ENCODE measurements at places on chromosomes 7 and 10.

- DNase-seq = no peak
These were observed 722.4 kb upstream of the AUTS2 start for GRCh38 chr7:68875857-68876256.

DNA sequence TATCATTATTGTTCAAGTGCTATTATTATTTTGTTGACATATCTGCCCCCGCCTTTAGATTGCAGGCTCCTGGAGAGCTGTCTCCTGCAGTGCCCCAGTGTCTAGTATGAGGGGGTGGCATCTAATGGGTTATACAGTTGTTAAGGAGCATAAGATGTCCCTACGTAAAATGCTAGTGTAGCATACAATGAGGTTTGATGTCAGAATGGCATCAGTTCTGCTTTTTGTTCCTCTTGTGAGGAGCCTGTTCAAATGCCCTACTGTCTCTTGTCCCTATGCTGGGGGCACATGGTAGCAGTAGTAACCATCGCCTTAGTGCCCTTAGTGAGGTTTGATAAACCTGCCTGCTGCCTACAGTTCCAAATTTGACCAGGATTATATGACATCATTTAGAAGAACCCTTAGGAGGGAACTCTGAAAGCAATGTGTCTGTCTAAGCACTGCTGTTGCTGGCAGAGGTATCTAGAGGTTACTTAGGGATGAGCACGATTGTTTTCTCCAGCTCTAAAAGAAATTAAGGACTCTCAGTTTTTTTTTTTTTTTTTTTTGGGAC lies 9.7 kb downstream of the CREM start:
- no peak for DNase-seq

DNA sequence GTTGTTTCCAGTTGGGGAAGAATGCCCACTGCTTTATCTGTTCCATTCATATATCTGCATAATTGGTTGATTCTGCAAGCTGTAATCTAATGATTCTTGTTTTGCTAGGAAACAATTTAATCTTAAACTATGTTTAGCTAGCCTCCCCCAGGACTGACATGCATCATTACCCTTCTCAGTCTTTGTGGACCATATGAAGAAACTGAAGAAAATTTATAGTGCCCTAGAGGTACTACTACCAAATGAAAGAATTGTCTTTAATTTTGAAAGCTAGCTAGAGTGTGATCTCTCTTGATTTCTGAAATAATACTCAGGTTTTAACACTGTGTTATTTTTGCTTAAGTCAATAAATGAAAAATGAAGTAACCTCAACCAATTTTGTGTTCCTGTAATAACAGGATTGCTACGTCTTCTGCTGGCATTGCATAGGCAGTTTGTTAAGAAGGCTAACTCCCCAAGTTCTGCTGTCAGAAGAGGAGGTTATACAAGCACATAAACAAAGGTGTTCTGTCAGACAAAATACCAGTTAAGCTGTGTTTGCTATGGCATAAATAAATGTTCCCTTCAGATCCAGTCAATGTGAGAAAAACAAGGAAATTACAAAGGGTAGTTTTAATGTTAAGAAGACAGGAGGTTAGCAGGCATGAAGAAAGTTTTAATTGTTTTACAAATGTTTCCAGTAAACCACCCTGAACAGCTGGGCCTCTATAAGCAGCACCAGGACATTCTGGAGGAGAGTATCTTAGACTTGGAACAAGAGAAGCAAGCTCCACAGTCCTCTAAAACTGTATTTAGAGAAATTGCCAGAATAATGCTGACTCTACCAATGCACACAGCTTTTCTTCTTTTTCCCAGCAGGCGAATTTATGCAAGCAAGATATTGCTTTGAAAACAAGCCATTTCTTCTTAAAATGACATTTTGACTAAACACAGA lies 90.3 kb upstream of the CTTNBP2 start:
- DNase-seq = no peak

GRCh38 chr7:16236381-16236780 lies 185.0 kb downstream of the CRPPA start:
- DNase-seq = no peak

DNA sequence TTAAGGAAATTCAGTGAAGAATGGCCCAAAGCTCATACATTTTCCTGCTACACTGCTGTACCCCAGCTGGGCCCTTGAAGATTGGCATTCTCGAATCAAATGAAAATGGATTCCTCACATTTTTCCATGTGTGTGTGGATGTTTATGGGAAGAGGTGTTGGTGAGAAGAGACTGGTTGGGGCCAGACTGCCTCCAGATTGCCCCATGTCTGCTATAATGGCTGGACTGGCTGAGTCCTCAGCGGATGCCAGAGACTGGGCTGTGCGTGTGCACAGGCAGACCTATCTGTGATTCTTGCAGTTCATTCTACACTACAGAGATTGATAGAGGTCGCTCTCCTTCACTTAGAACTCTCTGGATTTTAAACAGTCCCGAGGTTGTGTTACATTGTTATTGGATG lies 183.6 kb upstream of the GDF10 start:
- DNase-seq = no peak

GRCh38 chr10:111999205-111999914 lies 184.2 kb downstream of the GPAM start:
- no peak for DNase-seq

DNA sequence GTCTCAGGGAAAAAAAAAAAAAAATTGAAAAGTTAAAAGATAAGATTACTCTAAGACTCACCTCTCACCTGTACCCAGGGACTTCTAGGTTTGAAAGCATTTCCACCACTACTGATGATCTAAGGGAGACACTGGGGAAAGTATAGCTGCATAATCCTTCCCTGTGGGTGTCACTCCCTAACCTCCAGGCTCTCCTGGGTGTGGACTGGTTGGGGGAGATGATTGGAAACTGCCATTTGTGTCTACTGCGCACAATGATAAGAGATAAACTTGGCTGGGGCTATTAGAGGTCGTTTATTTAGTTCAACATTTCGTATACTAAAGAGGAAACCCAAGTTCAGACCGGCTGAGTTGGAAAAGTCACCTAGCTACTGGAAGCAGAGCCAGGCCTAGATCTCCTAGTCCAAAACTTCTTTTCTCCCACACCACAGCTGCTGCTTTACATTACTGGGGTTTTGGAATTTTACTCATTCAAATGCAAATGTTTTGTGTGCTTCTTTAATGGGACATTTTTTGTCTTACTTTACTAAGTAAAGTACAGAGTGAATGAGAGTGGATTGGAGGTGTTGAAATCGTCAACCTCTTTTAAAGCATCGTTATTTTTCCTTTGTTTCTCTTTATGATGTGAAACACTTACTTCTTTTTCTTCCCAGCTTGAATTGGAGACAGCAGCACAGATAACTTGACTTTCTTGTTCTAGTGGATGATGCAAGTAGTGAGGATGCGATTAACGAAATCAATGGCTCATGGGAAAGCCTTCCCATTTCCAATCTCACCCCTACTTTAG lies 22.3 kb upstream of the SEC61G start:
- DNase-seq = no peak
